ENCODE measurements at places on chromosomes 1 and 21.

- no peak for DNase-seq
Observed at GRCh38 chr1:151841141-151841540, 1.5 kb upstream of the C2CD4D start.

GRCh38 chr21:42395905-42396651 is at the start of gene TMPRSS3:
TSS of gene TMPRSS3 (minus strand) at chr21:42396052. CDS start at chr21:42395417, 635 bp downstream.
- no peak for DNase-seq

GRCh38 chr1:38088366-38088765 is 41.8 kb upstream of the POU3F1 start:
- DNase-seq: no peak

DNA sequence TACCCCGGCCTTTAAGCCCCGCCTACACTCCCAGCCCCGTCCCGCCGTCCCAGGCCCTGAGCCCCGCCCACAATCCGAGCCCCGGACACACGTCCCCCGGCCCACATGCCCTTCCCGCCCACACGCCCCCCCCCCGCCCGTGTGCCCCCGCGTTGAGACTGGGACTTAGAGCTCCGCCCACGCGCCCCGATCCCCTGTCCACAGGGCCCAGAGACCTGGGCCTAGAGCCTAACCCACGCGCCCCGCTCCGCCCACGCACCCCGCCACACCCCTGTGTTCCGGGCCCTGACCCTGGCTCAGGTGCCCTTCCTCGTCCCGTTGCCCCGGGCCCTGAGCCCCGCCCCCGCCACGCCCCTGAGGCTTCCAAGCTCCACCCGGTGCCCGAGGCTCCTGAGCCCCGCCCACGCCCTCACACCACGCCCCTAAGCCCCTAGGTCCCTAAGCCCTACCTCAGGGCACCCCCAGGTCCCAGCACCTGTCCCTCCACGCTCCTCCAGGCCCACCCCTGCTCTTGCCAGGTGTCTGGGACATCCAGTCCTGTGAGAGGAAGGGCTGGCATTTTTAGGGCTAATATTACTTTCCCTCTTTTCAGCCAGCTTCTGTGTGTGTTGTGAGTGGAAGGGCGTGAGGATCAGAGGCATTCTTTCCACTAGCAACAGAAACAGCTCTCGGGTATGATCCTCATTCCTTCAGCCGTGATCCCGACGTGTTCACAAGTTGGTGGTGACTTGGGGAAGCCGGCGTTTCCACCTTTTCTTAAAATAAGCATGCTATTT is 552 bp upstream of the GPR157 start:
- peak; percentile 95 for DNase-seq

- DNase-seq: peak; percentile 51
Observed at GRCh38 chr1:26278724-26279455, 996 bp upstream of the SH3BGRL3 start.
